ENCODE measurements at places on chromosomes 13 and 19.

- no peak for DNase-seq
These were observed 786.0 kb upstream of the KLHL1 start for GRCh38 chr13:70894258-70894657.

GRCh38 chr13:103883164-103883563, 816.9 kb upstream of the SLC10A2 start:
- no peak for DNase-seq

DNA sequence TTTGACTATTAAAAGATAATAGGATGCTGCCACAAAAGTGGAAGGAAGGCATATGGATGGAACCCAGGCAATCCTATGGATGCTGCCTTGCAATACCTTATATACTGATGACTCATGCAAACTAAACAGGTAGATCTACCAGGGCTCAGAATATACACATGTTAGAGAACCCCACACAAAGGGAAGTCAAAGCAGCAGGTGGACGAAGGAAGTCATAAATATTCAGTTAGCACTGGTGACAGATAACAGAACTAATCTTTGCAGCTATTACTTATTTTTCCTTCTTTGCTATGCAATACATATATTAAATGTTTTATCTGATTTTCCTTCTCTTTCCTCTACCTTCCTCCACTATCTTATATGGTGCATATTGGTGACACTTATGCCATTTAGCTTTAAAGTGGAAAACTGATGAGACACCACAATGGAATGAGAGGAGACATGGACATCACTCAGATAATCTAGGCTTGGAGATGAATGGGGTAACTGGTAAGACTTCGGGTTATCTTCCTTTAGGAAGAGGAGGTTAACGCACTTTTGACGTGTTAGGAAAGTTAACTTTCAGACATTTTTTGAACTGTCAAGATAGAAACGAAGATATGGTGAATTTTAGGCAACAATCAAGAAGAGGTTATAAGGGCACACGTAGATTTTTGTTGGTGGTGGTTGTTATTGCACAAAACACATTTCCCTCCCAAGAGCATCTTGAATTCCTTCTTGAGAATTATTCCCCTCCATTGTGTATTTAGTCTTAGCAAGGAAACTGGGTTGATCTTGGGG, 39.8 kb upstream of the MBNL2 start:
- DNase-seq = no peak

DNA sequence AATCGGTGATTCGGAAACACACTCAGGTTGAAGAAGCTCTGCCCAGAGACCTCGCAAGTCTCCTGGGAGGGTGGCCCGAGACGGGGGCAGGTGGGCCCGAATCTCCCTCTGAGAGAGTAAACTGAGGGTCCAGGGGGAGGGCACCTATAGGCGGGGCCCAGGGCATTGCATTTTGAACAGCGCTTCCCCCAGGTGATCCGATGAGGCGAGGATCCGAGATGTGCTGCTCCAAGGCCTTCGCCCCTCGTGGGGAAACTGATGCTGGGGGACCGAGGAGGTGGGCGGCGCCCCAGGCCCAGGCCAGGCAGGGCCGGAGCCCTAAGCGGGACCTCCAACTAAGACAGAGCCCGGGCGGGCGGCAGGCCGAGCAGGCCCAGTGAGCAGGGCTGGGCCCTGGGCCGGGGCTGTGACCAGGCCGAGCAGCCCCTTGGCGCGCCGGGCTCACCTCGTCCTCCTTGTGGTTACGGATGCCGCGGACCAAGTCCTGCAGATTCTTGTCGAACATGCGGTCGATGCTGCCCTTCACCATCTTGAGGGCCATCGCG, 500 bp downstream of the AP3D1 start:
- DNase-seq = no peak

GRCh38 chr13:80040981-80041317, 300.0 kb downstream of the SPRY2 start:
- DNase-seq = no peak

GRCh38 chr13:108276060-108276459, 6.5 kb downstream of the TNFSF13B start:
- no peak for DNase-seq

GRCh38 chr13:64248371-64249065, 2832.9 kb upstream of the PCDH20 start:
- DNase-seq = no peak

DNA sequence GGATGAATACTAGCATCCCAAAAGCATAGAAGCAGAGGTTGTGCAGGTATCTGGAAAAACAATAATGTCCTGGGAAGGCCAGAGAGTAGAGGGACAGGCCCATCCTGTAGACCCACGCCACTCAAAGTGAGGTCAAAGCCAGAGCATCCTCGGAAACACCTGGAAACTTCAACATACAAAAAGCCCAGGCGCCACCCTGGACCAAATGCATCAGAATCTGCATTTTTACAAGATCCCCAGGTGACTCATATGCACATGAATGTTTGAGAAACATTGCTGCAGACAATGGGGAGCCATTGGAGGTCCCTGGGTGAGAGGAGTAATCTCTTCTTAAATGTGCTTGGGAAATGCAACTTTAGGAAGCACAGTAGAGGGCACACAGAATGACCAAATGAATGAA, 684.1 kb downstream of the DIAPH3 start:
- DNase-seq = no peak

GRCh38 chr13:98456413-98456845, 120.5 kb downstream of the STK24 start:
- no peak for DNase-seq

DNA sequence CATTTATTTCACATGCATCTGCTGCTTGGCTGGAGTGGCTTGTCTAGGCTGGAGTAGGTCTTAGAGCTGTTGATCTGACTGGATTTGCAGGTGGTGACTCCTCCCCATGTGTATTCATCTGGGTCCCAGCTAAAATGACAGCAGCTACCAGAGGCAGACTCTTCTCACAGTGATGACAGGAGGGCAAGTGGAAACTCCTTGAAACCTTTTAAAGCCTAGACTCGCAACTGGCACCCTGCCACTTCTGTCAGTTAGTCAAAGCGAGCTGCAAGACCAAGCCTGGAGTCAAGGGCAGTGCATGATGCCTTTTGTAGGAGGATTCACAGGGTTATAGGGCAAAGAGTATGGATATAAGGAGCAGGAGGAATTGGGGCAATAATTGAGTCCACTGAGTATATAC, 65.2 kb downstream of the TEX26 start:
- DNase-seq = no peak

GRCh38 chr19:16118489-16119033, 6.9 kb downstream of the RAB8A start:
- DNase-seq = no peak

GRCh38 chr19:7678971-7679751, 1.5 kb upstream of the TRAPPC5 start:
- peak; percentile 39 for DNase-seq

GRCh38 chr19:47495478-47496372, 11.7 kb upstream of the KPTN start:
- no peak for DNase-seq

- DNase-seq = no peak
These were observed 423.7 kb upstream of the TSHZ3 start for GRCh38 chr19:31772915-31773314.

DNA sequence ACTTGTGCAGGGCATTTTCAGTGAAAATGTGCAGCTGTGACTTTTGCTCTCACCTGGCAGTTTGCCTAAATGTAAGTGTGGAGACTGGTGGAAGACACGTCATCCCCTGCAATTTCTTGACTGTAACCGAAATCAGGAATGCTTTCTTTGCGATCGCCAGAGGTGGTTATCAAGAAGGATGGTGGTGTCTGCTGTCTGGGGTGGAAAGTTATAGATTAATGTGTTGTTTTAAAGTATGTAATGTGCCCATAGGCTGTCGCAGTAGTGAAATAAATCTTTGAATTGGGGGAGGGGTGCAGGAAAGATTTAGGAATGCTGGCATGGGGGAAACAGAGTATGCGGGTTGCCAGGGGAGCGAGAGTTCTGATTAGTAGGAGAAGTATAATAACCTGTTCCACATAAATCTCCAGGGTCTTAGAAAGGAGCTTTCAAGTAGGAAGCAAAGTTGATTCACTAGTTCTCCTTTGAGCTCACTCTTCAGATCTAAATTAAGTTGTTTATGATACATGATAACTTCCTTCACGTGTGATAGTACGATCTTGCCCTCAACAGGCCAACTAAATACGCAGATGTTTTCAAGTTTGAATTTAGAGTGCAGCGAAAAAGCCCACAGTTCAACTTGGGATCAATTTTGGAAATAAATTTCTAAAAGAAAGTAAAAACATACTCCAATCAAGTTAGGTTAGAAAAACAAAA, 1520.0 kb upstream of the SLC10A2 start:
- no peak for DNase-seq

- DNase-seq = no peak
These were observed 195.4 kb downstream of the LACC1 start for GRCh38 chr13:44075113-44075512.

- no peak for DNase-seq
These were observed 490 bp downstream of the ITPKC start for GRCh38 chr19:40717325-40717879.

DNA sequence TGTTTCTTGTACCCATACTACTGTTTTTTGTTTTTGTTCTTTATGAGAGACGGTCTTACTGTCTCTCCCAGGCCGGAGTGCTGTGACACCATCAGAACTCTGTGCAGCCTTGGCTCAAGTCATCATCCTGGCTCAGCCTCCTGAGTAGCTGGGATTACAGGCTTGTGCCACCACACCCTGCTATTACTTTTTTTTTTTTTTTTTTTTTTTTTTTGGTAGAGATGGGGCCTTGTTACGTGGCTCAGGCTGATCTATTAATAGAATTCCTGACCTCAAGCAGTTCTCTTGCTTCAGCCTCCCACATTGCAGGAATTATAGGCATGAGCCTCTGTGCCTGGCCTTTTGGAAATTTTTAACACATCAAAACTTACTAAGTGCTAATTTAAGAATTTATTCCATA, 2.9 kb upstream of the ZNF304 start:
- no peak for DNase-seq

- DNase-seq = no peak
These were observed 937 bp upstream of the SPRY2 start for GRCh38 chr13:80341756-80342370.

GRCh38 chr13:56187331-56187730, 953.4 kb upstream of the PRR20A start:
- no peak for DNase-seq

DNA sequence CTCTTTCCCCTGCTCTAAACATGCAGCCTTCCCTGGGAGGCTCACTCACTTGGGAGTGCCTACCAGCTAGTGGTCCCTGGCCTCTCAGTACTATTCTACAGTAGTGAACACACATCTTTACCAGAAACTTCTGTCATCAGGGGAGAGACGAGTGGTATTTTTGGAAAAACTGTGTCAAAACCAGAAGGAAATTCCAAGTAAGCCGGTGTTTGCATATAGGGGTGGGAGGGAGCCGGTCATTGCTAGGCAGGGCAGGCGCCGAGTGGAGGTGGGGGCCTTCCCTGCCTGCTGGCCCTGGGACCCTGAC, 7.0 kb downstream of the RPS9 start:
- DNase-seq = no peak

GRCh38 chr19:56076498-56076897, 44.6 kb downstream of the ZNF787 start:
- no peak for DNase-seq

DNA sequence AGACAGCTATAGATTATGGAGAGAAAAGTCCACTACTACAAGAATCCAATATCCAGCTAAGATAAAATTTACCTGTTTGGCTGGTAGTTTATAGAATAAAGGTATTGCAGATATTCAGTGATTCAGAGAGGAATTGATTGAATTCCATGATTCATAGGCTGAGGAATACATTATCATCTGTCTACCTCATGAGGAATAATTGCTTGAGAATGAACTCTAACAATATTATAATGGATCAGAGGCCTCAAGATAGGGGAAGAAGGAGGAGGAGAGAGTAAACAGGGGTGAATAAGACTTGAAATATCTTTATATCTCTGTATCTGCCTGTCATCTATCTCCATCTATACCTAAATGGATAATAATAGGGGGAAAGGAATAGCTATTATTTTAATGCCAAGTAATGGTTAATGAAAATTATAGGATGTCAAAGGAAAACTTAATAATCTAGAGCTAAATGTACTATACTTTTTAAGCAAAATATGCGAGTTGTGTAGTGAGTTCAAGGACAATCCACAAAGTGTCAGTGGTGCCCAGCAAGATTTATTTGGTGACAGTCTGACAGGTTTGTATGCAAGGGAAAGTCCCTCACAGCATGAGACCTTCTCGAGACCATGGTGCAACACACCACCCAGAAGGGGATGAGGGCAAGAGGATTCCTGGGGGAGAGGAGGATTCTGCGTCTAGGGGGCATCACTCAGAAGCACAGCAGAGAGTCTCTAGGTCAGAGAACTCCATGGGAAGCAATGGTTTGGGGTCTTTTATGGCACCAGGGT, 224.5 kb downstream of the GPC5 start:
- DNase-seq = no peak

GRCh38 chr13:68047889-68048288, 817.8 kb upstream of the PCDH9 start:
- no peak for DNase-seq

DNA sequence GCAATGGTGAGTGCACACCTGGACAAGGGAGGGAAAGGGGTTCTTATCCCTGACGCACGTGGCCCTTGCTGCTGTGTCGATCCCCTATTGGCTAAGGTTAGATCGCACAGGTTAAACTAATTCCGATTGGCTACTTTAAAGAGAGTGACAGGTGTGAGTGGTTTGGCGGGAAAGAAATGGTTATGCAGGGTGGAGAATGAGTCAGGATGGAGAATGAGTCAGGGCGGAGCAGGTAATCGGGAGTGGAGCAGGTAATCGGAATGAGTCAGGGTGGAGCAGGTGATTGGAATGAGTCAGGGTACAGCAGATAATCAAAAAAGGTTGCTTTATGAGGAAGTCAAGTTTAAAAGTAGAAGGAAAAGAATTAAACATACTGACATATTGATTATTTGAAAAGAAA, 24.4 kb upstream of the SIAH3 start:
- no peak for DNase-seq

DNA sequence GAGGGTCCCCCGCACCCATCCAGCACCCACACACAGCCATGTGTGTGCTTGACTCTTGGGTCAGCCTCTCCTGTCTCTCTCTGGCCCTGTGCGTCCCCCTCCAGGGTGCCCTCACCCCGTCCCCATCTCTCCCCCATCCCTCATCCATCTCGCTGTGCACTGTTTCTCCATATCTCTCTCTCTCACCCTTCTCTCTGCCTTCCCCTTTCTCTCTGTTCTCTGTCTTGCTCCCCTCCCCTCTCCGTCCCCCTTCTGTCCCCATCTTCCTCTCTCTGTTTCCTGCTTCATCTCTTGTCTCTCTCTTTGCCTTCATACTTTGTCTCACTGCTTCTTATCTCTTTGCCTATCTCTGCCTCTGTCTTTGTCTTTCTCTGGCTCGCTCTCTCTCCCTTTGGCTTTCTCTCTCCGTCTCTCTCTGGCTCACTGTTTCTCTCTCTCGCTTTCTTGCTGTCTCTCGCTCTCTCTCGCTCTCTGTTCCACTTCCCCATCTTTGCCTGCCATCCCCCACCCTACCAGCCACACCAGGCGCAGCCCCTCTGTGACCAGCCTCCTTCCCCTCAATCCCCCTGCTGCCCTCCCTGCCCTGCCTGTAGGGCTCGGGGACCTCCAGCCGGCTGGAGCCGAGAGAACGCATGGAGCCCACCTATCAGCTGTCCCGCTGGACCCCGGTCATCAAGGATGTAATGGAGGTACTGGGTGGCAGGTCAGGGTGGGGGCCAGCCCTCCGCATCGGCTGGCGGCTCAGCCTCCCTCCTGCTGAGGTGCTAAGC, 8.9 kb downstream of the STXBP2 start:
- DNase-seq = no peak

- DNase-seq = no peak
These were observed 888 bp downstream of the NOTCH3 start for GRCh38 chr19:15199661-15200552.

All from activated CD8-positive, alpha-beta memory T cell treated with anti-CD3 and anti-CD28 coated beads for 1 hour (primary cell).